Activated CD4-positive, CD25-positive, alpha-beta regulatory T cell (primary cell): ENCODE measurements at places on chromosomes 6 and 20.
A peak's percentile ranks its signal among the peaks of the same experiment; 100 is the strongest.

GRCh38 chr20:44504402-44505307 is 17.2 kb downstream of the SERINC3 start:
- DNase-seq: no peak

DNA sequence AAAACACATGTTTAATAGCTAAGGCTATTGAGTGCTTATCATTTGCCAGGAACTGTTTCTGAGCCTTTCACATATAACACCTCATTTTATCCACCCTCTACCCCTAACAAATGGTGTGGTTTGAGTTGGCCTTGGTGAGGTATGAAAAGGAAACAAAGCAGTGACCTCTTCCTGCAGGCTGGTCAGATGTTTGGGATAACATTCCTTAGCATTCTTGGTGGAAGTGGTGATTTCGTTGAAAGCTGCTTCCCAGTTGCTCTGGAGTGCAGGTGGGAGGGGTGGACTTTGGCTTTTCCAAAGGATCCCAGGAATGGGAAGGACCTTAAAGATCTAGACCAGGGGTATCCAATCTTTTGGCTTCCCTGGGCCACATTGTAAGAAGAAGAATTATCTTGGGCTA is 41.3 kb downstream of the CARMIL1 start:
- no peak for DNase-seq

DNA sequence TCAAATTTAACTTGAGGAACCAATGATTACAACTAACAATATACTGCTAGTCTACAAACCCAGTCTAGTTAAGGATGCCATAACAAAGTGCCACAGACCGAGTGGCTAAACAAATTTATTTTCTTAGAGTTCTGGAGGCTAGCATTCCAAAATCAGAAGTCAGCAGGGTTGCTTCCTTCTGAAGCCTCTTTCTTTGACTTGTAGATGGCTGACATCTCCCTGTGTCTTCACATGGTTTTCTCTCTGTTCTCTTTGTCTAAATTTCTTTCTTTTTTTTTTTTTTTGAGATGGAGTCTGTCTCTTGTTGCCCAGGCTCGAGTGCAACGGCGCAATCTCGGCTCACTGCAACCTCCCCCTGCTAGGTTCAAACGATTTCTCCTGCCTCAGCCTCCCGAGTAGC is 56.1 kb downstream of the NCOA3 start:
- no peak for DNase-seq

DNA sequence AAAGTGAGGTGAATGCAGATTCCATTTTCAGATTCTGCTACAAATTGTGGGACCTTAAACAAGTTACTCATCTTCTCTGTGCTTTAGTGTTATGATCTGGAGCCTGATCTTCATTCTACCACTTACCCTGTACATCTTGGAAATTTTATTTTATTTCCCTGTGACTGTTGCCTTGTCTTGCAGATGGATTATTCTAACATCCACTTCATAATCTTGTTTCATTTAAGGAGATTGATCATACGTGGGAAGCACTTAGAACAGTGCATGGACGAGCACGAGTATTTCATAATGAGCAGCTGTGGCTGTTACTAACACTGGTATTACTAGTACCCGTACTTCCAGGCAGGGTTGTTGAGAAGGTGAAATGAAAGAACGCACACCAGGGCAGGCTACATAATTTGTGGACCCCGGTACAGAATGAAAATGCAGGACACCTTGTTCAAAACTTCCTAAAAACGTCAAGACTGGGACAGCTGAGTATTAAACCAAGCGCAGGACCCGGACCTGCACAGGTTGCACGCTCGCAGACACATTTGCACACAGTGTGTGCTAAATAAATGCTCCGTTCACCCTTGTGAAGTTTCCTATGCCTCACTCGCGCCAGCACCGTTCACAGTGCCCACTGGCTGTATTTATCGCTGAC is 535 bp upstream of the CCDC170 start:
- no peak for DNase-seq

GRCh38 chr20:33803921-33804337 is 7.2 kb upstream of the CHMP4B start:
- DNase-seq: no peak

DNA sequence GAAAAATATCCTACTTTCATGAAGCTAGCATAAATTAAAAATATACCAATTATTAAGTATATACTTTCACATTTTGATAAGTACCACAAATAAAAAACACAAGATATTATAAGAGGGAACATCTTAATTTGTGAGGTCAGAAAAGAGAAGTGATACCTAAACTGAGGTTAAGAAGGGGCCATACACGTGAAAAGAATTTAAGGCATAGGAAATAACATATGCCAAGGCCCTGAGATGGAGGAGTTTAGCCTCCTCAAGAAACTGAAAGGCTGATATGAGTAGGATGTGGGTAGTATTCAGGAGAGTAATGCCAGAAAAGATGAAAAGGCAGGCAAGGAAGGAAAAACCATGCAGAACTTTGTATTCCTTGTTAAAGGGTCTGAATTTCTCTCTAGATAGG is 116.6 kb upstream of the HTR1E start:
- DNase-seq: no peak

DNA sequence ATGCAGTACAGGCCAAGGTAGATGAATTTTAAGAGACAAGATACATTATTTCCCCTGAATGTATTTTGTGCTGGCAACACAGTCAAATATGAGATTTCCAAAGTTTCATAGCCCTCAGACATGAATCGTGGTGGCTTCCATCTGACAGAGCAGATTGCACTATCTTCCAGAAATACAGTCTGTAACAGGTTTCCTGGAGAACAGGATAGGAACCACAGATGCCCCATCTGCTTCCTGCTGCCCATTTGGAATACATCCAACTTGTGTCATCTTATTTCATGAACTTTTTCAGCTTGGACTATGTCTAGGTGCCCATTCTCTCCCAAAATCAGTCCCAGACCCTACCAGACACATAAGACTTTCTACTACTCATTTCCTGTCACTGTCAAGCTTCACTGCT is 426.0 kb downstream of the KIF16B start:
- no peak for DNase-seq

- no peak for DNase-seq
Observed at GRCh38 chr6:166112580-166112979, 55.1 kb downstream of the TBXT start.

GRCh38 chr6:14573267-14573666 is 455.7 kb downstream of the CD83 start:
- no peak for DNase-seq

GRCh38 chr20:63167026-63167917 is 48.7 kb downstream of the YTHDF1 start:
- no peak for DNase-seq

- DNase-seq: no peak
Observed at GRCh38 chr6:126312013-126312665, 27.8 kb upstream of the CENPW start.

GRCh38 chr20:35049776-35050352 is 42.7 kb downstream of the TRPC4AP start:
- DNase-seq: no peak

DNA sequence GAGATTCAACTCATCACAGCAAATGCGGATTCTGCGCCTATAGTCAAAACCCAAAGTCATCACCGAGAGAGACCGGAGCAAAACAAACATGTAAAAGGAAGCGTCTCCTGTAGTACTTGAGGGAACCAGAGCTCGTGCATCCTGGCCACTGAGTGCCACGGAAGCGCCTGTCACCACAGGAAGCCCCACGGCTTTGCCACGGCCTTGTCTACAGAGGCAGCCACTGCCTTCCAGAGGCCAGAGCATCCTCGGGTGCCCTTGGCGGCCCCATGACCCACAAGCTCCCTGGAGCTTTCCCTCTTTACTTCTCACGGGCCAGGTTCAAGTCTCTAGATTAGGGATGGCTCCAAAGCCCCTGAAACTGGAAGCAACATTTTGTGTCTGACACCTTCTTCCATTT is 7.5 kb downstream of the TCFL5 start:
- DNase-seq: no peak

DNA sequence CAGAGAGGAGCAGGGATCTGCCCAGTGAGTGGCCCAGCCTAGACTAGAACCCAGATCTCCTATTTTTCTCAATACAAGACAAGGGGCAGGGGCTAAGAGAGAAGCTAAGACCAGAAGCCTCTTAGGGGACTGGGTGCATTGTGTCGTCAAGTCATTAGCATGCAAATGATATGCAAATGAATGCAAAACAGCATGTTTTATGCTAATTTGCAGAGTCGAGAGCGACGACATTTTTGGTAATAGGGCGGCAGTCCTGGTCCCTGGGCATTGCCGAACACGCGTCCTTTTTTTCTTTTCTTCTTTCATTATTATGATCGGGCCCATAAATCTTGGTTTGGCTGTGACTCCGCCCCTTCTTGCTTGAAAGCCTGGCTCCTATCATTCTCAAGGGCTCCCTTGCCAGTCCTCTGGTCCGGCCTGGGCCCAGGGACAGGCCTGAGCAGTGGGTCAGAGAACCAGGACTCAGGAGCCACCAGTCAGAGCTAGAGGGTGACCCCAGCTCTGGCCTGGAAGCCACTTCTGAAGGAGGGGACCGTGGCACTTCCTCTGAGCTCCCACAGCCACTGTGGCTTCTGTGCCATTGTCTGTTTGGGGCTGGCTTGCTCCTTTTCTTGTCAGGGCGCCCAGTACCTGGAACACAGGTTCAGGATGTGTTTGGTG is 32.0 kb upstream of the SCRT2 start:
- no peak for DNase-seq

DNA sequence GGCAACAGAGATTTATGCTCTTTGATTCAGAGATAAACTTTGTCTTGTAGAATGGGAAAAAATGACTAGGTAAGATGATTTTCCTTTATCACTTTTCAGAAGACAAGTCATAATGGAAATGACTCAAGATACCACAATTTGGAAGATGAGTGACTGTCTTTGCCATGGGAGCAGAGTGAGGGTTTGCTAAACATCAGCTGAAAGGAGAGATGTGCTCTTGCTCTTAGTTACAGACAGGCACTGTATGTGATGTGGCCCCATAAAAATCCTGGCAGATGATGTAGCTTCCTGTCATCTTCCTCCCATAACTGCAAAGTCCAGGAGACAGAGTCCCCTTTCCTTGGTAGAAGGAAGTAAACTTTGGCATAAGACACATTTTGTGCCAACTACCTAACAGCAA is 47.6 kb downstream of the BACH2 start:
- no peak for DNase-seq

DNA sequence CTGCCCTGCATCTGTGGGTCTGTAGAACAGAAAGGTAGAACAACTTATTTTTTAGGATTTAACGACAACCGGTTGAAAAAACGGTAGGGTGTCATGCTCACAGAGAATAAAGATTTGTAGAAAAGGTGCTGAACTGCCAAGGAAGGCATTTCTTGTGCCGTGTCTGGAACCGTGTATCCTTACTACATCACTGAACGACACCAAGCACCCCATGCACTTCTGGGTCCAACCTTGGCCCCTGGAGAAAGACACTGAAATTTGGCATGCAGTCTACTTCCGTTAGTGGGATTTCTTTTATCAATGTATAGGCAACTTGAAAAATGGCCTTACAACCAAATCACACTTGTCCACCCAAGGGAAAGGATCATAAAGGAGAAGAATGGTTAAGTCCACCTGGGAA is 145.5 kb downstream of the ZMYND8 start:
- no peak for DNase-seq

- DNase-seq: no peak
Observed at GRCh38 chr6:129749749-129750120, 39.8 kb upstream of the ARHGAP18 start.

- peak; percentile 55 for DNase-seq
Observed at GRCh38 chr20:50191065-50191543, 474 bp downstream of the CEBPB start.

DNA sequence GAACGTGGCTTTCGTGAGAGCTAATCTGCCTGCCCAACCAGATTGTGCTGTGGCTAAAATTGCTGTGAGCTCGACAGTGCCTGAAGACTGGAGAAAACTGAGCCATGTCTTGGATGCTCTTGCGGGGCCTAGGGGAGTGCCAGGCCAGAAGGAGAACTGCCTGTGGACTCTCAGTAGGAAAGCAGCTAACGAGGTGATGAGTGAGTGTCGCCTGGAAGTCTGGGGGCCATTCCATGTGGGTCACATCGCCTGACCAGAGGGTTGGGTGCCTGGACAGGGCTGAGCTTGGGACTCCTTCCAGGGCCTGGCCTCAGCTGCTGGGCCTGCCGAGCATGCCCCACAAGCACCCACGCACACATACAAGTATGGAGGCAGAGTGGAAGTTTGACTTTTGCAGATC is 166.5 kb downstream of the VEGFA start:
- DNase-seq: no peak

DNA sequence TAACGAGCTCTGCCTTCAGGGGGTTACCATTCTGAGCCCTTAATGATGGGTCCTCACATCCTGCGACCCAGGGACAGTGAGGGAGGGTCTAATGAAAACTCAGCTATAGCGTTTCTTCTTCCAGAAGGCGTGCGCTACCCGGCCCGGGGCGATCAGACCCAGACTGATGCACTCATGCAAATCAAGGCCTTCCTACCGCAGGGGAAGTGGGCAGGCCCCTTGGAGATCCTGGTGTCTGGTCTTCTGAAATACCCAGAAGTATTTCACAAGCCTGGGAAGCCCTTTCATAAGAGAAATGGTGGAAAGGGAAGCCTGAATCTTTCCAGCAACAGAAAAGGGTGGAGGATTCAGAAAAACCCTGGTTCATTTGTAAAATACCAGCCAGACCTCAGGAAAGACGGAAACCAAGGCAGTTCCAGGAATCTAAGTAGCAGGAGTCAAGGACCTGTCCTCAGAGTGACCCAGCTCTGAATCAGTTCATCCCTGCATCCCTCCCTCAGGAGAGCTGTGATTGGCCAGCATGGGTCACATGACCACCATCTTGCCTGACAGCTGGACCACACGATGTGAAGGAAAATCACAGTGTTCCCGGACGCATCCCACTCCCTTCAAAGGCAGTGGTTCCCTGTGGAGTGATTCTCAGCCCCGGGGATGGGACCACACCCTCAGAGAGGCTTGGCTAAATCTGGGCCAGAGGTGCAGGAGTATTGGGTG is 12.7 kb downstream of the BFSP1 start:
- no peak for DNase-seq

DNA sequence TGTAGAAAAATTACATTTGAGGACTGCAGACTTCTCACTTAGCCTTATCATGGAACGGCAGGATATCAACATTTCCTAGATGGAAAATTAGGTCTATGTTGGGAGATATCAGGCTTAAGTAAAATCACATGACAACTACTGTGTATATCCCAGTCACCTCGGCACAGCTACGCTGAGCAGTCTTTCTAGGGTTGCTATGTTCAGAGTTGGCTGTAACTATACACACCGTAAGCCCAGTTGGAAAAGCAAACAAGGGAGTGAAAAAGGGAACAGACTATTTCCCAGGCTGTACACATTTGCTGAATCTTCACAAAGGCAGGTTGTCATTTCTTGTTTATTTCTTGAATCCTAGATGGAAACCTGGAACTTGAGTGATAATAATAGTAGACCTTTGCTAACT is 80.7 kb upstream of the PTPRK start:
- DNase-seq: no peak

GRCh38 chr20:51122931-51123658 is 100.2 kb upstream of the KCNG1 start:
- DNase-seq: no peak

- no peak for DNase-seq
Observed at GRCh38 chr6:71124340-71124739, 164.3 kb upstream of the OGFRL1 start.

DNA sequence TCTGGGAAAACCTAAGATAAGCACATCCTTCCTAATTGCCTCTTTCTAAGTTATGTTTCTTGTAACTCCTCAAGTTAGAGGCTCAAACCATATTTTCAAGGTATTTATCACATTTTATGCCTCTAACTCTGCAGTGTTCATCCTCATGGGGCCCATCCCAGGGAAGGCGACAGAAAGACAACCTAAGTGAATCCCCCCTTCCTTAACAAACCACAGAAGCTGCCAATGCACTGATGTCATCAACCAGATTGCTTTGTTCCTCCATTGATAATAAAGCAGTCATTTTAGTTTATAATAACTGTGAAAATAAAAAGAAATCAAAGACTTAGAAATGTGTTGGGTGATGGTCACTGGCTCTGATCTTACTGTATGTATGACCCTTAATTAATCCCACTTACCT is 119.5 kb upstream of the TCF21 start:
- no peak for DNase-seq
